B cell (primary cell): ENCODE measurements at places on chromosomes 7 and 10. TPM values are rescaled to one million over a fixed set of nuclear protein-coding genes. Genes with fewer than 3 reads are reported as not detected.

DNA sequence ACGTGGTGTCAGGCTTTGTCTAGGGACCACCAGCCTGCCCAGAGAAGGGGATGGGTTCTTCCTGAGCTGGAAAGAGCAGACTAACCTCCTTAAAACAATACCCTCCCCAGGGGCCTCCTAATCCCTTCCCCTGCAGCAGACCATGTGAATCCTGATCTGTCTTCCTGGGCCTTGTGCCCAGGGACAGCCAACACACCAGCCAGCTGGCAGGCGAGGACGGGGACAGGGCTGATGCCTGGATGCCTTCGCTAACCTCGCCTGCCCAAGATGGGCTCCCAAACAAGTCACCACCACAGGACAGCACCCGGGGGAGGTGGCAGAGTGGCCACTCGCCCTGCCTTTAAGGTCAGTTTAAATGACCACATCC, 17.6 kb downstream of the PODXL start:
- DNase-seq, result no peak

DNA sequence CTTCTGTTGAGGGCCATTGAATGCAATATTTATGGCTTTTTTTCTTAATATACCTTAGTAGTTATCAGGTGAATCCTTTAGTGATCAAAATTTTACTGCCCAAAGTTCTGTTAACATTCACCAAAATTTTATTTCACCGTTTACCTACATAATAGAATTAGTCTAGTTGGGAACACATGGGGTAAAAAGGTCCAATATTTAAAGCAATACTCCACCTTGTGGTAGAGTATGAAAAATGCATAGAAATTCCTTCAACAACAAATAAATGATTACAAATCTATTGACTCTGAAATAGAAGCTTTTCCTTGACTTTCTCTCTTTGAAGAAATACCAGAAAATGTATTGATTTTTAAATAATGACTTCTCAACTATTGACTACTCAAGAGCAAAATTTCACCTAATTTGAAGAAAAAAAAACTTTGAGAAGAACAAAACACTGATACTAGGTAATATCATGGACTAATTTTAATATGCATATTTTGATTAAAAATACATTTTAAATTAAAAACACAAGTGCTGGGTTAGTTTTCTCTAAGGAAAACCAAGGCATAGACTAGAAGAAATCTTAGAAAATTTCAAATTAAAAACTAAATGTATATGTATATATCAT, 43.3 kb downstream of the POLR1F start:
- DNase-seq, result peak; percentile 54

DNA sequence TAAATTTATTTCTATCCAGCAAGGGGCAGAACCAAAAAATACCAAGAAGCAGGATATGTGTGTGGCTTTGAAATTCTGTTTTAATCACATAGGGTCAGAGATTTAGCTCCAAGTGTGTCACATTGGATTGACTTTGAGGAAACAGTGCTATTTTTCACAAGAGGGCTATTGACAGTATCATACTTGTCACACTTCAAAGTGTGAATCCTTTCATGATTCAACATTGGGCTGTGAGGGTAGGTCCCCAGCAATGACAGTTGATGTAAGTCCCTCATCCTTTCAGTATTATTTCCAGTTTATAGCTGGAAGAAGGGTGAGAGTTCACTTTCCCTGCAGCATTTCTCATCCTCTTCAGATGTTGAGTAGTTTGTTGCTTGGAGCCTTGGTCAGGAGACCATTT, 7.4 kb downstream of the CCNY start:
- DNase-seq, result no peak

DNA sequence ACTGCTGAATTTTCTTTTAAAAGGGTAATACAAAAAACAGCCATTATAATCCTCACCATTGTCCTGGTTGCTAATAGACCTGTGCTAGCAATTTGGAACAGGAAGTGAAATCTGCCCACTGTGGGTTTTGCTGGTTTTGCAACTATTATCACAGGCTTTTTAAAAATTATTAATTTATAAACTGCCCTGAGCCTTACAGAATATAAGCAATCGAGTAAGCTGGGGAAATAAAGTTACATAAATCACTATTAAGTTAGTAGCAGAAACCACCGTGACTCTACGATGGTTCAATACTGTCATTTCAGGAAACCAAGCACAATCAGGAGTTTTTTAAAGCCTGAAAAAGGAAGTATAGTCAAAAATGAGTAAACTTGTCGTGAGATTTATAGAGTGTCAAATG, 62.3 kb downstream of the TMEM26 start:
- peak; percentile 13 for DNase-seq

MALRD1 gene
- total RNA-seq, result not detected in 2 replicates

GRCh38 chr10:110851020-110851612, 20.6 kb upstream of the PDCD4 start:
- DNase-seq, result no peak

FKBP6 gene
- total RNA-seq, result not detected in 2 replicates

SRPK2 gene
- 108 and 116 TPM in 2 replicates for total RNA-seq

UCMA gene
- total RNA-seq, result not detected in 2 replicates

TRPV5 gene
- total RNA-seq, result not detected in 2 replicates

- peak; percentile 54 for DNase-seq
Measured at GRCh38 chr7:94449151-94449725, 54.5 kb downstream of the COL1A2 start.

ZNF485 gene
- total RNA-seq, result 8.4 and 9.5 TPM in 2 replicates

DNA sequence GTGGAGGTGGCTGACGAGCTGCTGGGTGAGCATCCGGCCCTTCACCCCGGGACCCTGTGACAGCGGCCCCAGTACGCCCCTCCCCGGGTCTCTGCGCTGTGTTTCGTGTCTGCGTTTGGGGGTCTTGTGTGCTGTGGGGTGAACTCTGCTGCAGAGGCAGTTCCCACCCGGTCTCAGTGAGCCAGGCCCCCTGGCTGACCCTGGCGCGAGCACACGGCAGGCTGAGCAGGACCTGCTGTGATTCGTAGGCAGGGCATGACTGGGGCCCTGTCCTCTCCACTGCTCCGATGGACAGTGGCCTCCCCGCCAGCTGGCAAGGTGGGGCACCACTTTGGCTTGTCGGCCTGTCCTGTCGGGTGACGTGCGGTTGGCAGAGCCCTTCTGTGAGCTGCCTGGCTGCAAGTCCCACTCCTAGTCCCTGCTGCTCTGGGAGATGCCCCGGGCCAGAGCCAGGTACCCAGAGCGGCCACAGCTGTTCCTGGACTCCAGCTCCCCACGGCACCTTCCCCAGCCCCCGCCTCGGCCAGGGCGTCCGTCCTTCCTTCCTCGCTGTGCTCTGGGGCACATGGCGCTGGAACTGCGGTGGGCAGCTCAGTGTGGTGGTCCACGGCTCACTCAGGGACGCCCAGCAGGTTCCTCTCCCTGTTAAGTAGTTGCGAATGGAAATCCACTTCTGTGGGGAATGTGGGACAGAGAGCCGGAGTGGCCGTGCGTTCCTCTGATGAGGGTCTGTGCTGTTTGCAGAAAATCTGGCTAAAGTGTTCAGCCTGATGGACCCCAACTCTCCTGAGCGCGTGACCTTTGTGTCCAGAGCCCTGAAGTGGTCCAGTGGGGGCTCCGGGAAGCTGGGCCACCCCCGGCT, 10.5 kb downstream of the GET4 start:
- no peak for DNase-seq

DNA sequence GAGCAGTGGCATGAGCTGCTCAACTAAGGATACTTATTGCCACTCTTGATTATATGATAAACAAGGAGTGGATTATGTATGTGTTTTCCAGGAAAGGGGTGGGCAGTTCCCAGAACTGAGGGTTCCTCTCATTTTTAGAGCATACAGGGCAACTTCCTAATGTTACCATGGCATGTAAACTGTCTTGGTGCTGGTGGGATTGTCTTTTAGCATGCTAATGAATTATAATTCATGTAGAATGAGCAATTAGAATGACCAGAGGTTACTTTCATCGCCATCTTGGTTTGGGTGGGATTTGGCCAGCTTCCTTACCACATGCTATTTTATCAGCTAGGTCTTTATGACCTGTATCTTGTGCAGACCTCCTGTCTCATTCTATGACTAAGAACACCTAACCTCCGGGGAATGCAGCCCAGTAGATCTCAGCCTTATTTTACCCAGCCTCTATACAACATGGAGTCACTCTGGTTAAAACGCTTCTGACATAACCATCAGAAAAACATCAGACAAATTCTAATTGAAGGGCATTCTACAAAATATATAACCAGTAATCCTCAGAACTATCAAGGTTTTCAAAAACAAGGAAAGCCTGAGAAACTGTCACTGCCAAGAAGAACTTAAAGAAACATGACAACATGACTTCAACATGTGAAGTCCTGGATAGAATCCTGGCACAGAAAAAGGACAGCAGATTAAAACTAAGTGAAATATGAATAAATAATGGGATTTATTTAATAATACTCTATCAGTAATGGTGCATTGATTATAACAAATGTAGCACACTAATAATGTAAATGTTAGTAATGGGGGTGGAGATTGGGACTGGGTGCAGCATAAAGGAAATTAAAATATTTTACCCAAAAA, 365.0 kb downstream of the SEMA3D start:
- DNase-seq, result no peak

DNA sequence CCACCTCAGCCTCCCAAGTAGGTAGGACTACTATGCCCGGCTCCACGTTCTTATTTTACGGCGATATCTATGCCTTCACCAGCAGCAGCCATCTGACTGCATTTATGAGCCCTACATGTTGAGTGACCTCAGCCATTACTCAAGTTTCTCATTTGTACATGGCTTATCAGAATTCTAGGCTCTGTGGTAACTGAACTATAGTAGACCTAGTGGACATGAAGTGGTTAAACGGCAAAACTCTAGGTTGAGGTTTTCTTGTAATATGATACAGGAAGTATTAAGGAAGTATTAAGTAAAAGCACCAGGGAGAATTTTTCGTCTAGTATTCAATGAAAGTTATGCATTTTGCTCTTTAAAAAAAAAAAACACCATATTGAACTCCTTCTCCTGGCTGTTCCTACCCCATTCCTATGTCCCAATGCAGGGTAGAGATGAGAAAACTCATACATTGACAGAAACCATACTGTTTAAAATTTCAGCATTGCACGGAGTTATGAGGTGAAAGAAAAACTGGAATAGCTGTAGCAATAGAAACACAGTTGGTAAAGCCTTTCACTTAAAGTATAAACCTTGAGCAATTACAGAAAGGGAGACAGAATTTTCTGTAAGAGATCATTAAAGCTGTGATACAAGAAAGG, 39.8 kb upstream of the EPC1 start:
- no peak for DNase-seq

DNA sequence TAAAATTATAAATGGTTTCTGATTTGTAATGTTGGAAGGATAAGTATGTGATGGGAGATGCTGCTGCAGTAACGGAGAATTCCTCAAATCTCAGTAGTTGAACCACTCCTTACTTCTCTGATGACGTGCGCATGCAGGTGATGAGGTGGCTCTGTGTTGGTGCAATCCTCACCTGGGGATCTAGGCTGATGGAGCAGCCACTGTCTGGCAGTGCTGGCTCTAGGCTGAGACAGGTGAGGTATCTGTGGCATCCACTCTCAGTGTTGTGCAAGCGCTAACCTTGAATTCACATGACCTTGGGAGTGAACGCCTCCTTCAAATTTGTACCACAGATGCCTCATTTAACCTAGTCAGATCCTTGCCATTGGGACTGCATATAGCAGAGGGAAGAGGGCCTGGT, 35.0 kb downstream of the LHFPL3 start:
- DNase-seq, result no peak

DNA sequence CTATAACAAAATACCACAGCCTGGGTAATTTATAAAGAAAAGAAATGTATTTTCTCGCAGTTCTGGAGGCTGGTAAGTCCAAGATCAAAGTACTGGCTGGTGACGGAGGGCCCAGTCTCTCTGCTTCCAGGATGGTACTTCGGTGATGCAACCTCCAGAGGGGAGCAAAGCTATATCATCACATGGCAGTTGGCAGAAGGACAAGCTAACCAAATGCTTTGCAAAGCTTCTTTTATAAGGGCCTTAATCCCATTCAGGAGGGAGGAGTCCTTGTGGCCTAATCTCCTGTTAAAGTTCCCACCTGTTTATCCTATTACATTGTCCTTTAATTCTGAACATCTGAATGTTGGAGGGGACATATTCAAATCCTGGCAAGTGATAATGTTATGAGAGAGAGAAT, 134.1 kb upstream of the SP4 start:
- DNase-seq, result no peak

- DNase-seq, result no peak
Measured at GRCh38 chr10:44259090-44259874, 125.6 kb downstream of the CXCL12 start.

DNA sequence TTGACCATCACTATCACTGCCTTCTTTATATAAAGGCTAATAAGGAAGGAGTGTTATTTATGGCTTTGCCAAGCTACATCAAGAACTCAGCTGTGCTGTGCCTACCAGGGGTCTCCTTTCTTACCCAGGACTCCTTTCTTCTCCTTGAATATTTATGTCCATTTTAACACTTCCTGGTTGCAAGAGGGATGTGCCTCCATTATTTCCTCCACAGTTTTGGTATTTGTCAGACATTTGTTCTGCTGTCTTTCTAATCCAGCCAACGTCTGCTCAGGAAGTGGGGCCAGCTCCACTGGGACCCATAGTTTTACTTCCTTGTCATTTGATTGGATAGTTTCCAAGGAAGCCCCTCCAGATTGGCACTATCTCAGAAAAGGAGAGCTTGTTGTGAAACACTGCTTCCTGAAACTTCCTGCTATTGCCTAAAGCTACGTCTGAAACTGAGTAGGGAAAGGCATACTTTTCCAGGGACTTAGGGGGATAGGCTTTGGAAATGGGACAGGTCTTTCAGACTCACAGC, 6.6 kb upstream of the STRIP2 start:
- DNase-seq, result no peak

- DNase-seq, result no peak
Measured at GRCh38 chr7:115906731-115907130, 123.8 kb downstream of the TFEC start.

GRCh38 chr10:72080042-72080975, 8.0 kb downstream of the SPOCK2 start:
- no peak for DNase-seq

DNA sequence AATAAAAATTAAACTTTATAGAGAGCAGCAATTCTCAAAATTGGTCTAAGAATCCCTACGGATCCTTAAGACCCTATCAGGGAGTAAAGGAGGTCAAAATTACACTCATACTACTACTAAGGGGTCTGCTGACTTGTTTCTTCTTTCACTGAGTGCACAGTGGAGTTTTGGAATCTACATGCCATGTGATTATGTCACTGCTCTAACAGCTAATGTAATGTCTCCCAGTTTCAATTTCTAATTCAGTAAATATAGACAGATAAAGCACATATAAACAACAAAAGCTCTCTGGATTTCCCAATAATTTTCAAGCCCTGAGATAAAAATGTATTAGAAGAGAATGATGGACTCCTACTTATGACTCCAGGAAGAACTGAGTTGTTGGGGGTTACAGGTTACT, 74.6 kb downstream of the WAPL start:
- no peak for DNase-seq

LBX1 gene
- total RNA-seq, result not detected in 2 replicates

NAT16 gene
- total RNA-seq, result not detected in 2 replicates

DNA sequence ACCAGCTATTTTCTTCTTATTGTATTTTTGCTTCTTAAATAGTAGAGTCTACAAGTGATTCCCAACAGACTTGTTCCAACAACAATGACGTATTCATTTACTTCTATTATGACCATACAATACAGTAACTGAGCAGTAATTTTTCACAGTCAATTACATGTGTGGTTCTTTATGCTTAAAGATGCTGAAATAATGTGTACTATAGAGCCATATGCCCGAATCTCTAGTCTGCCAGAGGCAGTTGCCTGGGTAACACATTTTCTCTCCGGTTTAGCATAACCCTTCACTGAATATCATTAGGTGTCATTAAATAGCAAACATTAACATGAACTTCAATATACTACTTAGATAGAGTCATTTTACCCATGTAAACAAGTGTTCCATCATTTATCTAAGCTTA, 75.0 kb downstream of the SLC25A13 start:
- no peak for DNase-seq

- DNase-seq, result no peak
Measured at GRCh38 chr7:28507525-28508282, 95.4 kb downstream of the CREB5 start.
